ENCODE measurements at places on chromosomes 16 and 17. TPM values are rescaled to one million over a fixed set of nuclear protein-coding genes. Genes with fewer than 3 reads are reported as not detected.

Gene CCL1
- not detected for total RNA-seq

Gene SCNN1B
- not detected for total RNA-seq

GRCh38 chr17:36932383-36932693, 4.9 kb upstream of the LHX1 start:
- H3K4me1 ChIP-seq = peaks cover 22% of the 10 kb centered on the region
- peak overlapping the region; percentile 53 for H3K4me3 ChIP-seq
- no peak for DNase-seq
- peaks cover 58% of the 10 kb centered on the region for H3K36me3 ChIP-seq
- no peak overlapping the region for H3K27ac ChIP-seq

DNA sequence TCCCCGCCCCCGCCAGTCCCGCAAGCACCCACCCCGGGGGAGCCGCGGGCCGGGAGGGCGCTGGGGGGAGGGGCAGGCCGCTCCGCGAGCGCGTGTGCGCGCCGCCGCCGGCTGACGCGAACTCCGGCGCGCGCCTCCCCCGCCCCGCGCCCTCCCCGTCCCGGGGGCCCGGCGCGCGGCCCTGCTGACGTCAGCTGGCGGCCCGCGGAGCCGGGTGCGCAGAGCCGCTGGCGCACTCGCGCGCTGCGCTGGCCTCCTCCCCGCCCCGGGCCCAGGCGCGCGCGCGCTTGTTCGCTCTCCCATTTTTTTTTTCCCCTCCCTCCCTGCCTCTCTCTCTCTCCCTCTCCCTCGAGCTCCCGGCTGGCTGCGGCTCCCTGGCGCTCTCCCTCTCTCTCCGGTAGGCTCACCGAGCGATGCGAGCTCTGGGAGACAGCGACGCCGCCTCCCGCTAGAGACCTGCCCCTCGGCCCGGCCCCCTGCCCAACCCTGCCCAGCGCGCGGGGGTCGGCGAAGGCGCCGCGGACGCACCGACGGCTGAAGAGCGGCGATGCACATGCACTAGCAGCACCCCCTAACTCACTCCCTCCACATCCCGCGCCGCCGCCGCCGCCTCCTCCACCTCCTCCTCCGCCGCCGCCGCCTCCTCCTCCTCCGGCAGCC, at the start of gene GNAO1:
TSS of gene GNAO1 (plus strand) at position 334 of the 660 bp plus-strand sequence. CDS start 747 bp downstream, outside the sequence.
- no peaks in the 10 kb centered on the region for H3K4me1 ChIP-seq
- H3K27ac ChIP-seq = no peak within 1 kb of the TSS
- peak; percentile 88 for DNase-seq
- peaks cover 57% of the 10 kb centered on the region for H3K27me3 ChIP-seq

DNA sequence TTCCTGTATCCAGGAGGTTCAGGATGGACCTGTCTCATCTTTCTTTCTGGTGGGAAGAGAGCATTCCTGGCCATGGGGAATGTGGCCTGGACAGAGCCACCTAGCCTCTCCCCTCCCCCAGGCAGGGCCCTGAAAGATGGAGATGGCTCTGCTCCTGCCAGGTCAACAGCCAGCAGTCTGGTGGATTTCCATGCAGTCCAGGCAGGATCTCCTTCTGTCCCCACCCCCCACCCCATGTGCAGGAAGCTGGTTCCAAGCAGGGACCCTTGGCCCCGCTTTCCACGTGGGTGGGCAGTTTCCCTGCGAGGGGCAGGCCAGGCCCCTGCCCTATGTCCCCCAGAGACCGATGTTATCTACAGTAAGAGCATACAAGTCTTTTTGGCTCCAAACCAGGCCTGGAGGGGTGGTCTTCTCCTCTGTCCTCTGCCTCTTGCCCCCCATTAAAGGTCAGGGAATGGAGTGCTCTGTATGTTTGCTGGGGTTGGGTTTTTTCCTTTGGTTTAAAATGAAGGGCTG, 240.5 kb downstream of the SEC14L1 start:
- H3K36me3 ChIP-seq = no peaks in the 10 kb centered on the region
- H3K4me3 ChIP-seq = no peak overlapping the region
- H3K4me1 ChIP-seq = peaks cover 11% of the 10 kb centered on the region
- no peaks in the 10 kb centered on the region for H3K27me3 ChIP-seq

GRCh38 chr16:29994600-29995323, 655 bp downstream of the HIRIP3 start:
- H3K27ac ChIP-seq = no peak overlapping the region
- H3K4me3 ChIP-seq = peak overlapping the region; percentile 98
- H3K36me3 ChIP-seq = peaks cover 35% of the 10 kb centered on the region
- H3K4me1 ChIP-seq = no peaks in the 10 kb centered on the region
- no peaks in the 10 kb centered on the region for H3K27me3 ChIP-seq
- DNase-seq = no peak

GRCh38 chr16:4077174-4077649, 39.0 kb downstream of the ADCY9 start:
- no peak overlapping the region for H3K27ac ChIP-seq
- no peak overlapping the region for H3K4me3 ChIP-seq
- no peaks in the 10 kb centered on the region for H3K27me3 ChIP-seq
- H3K36me3 ChIP-seq = no peaks in the 10 kb centered on the region
- no peak for DNase-seq

GRCh38 chr17:49120166-49120565, 12.4 kb upstream of the B4GALNT2 start:
- no peaks in the 10 kb centered on the region for H3K4me1 ChIP-seq
- no peak overlapping the region for H3K27ac ChIP-seq
- no peak overlapping the region for H3K4me3 ChIP-seq
- no peaks in the 10 kb centered on the region for H3K36me3 ChIP-seq
- no peaks in the 10 kb centered on the region for H3K27me3 ChIP-seq
